ENCODE measurements at places on chromosomes 1 and 21.

- peak; percentile 43 for DNase-seq
These were observed 2.0 kb downstream of the MAPKAPK2 start for GRCh38 chr1:206686478-206687249.

GRCh38 chr1:48678710-48679505 lies 97.8 kb downstream of the BEND5 start:
- DNase-seq, result no peak

GRCh38 chr1:108107658-108108057 lies 92.5 kb downstream of the SLC25A24 start:
- peak; percentile 34 for DNase-seq

- no peak for DNase-seq
These were observed 68.7 kb downstream of the TRIM11 start for GRCh38 chr1:228337711-228338520.

- DNase-seq, result no peak
These were observed 58.5 kb upstream of the MORC3 start for GRCh38 chr21:36261459-36261858.

DNA sequence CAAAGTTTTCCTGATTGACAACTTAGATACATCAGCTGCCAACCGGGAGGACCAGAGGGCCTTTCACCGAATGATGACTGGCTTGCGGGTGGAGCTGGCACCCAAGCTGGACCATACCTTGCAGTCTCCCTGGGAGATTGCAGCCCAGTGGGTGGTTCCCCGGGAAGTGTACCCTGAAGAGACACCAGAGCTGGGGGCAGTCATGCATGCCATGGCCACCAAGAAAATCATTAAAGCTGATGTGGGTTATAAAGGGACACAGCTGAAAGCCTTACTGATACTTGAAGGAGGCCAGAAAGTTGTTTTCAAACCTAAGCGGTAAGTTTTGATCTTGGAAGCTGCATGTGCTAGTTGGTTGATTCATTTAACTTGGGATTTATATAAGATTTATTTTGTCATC lies 18.2 kb downstream of the FAM20B start:
- DNase-seq, result no peak

GRCh38 chr1:6509220-6509918 lies 17.9 kb upstream of the PLEKHG5 start:
- no peak for DNase-seq

- DNase-seq, result no peak
These were observed 15.0 kb downstream of the ITSN1 start for GRCh38 chr21:33657124-33657820.

DNA sequence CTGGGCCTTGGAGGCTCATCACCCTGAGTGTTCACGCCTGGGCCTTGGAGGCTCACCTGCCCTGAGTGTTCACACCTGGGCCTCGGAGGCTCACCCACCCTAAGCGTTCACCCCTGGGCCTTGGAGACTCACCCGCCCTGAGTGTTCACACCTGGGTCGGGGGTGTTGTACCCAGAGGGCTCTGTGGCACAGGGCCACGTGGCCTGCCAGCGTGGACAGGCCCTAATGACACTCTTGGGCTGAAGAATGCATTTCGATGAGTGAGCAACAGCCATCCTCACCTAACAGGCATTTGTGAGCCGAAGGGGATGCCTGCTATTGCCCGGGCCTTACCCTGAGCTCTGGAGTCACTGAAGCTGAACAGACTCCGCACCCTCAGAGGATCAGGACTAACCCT lies 17.5 kb downstream of the SLC19A1 start:
- no peak for DNase-seq

DNA sequence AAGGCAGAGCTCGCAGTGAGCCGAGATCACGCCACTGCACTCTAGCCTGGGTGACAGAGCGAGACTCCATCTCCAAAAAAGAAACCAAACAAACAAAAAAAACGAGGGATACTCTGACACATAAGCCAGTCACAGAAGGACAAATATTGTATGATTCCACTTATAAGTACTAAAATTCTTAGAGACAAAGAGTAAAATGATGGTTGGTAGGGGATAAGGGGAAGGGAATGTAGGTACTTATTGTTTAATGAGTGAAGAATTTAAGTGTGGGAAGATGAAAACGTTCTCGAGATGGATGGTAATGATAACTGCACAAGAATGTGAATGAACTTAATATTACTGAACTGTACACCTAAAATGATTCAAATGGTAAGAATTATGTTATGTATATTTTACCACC lies 66.7 kb upstream of the GUCA2A start:
- DNase-seq, result no peak

GRCh38 chr1:77831566-77831965 lies 52.1 kb downstream of the MIGA1 start:
- no peak for DNase-seq

GRCh38 chr1:23657659-23658275 lies 33.8 kb upstream of the RPL11 start:
- peak; percentile 12 for DNase-seq

GRCh38 chr1:226453015-226453704 lies 45.3 kb upstream of the PARP1 start:
- no peak for DNase-seq

- DNase-seq, result no peak
These were observed 1.7 kb downstream of the KLHDC8A start for GRCh38 chr1:205355075-205355453.

DNA sequence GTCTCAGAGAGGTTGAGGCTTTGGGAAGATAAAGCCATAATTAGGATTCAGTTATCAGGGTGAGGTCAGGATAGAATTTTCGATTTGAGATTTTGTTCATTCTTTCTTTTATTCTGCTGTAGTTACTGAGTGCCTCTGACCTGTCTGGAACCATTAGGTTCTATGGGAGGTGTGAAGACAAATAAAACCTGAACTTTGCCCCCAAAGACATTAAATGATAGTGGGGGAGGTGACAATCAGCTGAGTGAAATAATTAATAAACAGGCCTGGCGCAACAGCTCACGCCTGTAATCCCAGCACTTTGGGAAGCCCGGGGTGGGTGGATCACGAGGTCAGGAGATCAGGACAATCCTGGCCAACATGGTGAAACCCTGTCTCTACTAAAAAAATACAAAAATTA lies 55.0 kb upstream of the SPATA6 start:
- DNase-seq, result no peak

DNA sequence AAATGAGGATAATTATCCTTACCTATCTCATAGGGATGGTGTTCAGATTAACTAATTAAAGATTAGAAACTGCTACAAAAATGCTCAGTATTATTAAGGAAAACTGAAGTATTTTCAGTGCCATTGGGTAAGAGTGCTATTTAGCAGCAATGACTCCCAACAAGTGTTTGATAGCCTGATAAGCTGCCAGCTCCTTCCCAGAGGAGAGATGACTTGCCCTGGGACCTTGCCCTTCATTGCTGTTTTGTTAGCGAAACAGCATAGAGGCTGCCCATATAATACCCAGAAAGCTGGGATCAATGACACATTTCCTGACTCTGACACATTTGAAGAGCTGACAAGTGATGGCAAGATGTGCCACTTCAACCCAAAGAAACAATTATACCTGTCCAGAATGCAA lies 592.2 kb downstream of the ADGRL2 start:
- DNase-seq, result no peak

DNA sequence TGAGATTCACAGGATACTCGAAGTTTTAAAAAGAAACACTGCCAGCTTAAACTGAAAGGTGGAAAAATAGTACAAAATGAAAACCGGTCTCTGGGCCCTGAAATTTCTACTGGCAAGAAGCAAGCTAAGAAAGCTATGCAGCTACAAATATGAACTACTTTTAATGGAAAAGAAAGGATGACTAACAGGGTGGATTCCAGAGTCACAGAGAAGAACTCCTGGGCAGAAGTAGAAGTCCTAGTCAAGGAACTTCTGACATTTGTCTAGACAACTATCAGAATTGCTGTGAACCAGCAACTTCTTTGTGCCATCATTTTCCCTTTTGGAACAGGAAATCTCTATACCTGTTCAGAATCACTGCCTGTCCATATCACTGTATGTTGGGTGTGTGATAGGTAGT lies 38.1 kb downstream of the CD160 start:
- DNase-seq, result no peak

DNA sequence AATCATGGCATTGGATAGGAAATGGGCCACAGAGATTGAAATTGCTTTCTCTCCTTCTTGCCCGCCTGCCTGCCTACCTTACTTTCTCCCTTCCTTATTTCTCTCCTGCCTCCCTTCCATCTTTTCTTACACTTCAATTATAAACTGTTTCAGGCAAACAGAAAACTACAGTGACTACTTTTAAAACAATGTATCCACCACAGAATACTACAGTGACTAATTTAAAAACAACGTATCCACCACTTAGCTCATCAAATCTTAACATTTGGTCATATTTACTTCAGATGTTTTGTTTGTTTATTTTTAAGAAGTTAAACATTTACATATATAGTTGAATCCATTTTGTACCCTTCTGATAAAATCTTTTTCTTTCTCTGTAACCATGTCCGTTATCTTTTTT lies 54.4 kb downstream of the SNRPE start:
- no peak for DNase-seq

- DNase-seq, result no peak
These were observed 22.2 kb upstream of the ZNF362 start for GRCh38 chr1:33234131-33234530.

- no peak for DNase-seq
These were observed 212.7 kb upstream of the JUN start for GRCh38 chr1:58996341-58997059.

DNA sequence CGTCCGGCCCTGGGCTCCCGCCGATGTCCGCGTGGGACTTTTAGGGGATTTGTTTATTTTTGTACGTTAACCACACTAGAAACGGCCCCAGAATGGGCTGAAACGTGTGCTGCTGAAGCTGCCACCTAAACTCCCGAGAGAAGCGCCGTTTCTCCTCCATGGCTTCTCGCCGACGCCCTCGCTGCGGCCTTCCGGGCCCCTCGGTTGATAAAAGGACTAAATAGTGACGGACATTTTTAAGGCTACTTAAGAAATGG lies 678 bp upstream of the PTTG1IP start:
- DNase-seq, result no peak

GRCh38 chr1:117318426-117318825 lies 48.8 kb upstream of the MAN1A2 start:
- no peak for DNase-seq
